Stimulated activated CD8-positive, alpha-beta memory T cell treated with anti-CD3 and anti-CD28 coated beads, Interleukin-7, amount 100 ng/mL, for 1 hour (primary cell): ENCODE measurements at places on chromosomes 16 and 17.

- DNase-seq: no peak
Observed at GRCh38 chr17:49393491-49394255, 21.0 kb downstream of the PHB1 start.

- DNase-seq: no peak
Observed at GRCh38 chr16:68676113-68676860, 31.2 kb downstream of the CDH3 start.

GRCh38 chr17:19376811-19377210, 1.5 kb upstream of the MAPK7 start:
- no peak for DNase-seq

DNA sequence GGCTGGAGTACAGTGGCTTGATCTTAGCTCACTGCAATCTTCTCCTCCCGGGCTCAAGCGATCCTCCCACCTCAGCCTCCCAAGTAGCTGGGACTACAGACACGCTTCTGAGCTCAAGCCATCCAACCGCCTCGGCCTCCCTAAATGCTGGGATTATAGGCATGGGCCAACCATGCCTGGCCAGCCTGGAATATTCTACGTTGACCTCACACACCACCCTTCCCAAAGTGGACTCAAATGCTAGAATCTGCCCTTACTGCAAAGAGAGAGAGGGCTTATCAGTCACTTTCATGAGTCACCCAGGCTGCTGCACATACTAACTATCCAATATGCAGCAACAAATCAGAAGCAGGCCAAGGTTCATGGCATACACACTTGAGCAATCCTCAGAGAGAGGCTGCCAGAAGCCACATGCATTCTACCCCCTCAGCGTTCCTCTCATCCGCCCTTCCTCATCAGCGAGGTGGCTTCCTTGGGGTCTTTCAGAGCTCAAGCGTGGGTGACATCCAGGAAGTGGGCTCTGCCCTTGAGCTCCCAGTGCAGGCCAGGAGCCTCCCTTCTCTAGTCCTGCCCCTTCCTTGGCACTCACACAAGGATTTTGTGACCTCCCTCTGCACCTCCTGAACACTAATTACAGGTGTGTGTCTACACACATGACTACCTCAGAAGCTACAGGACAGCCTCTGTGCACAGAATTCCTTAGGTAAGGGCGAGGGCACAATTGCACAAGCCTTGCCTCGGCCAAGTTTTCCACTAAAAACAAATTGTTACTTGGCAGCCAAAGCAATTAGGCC, 24.8 kb upstream of the SIAH1 start:
- DNase-seq: no peak

DNA sequence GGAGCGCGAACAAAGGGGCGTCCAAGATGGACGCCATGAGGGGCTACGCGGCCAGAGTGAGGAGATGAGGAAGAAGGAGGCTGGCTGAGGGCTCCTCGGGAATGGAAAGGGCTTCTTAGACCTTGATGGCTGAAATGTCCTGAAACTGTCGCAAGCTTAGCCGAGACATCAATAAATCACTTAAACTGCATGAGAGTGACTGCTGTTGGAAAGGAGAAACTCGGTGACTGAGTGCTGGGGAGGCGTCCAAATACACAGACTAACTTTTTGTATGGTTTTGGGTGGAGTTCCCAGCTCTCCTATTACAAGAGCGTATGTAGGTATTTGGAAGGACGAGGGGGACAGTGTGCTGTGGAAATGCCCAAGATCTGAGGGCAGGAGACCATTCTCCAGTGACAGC, 1.4 kb upstream of the GEMIN4 start:
- DNase-seq: no peak

DNA sequence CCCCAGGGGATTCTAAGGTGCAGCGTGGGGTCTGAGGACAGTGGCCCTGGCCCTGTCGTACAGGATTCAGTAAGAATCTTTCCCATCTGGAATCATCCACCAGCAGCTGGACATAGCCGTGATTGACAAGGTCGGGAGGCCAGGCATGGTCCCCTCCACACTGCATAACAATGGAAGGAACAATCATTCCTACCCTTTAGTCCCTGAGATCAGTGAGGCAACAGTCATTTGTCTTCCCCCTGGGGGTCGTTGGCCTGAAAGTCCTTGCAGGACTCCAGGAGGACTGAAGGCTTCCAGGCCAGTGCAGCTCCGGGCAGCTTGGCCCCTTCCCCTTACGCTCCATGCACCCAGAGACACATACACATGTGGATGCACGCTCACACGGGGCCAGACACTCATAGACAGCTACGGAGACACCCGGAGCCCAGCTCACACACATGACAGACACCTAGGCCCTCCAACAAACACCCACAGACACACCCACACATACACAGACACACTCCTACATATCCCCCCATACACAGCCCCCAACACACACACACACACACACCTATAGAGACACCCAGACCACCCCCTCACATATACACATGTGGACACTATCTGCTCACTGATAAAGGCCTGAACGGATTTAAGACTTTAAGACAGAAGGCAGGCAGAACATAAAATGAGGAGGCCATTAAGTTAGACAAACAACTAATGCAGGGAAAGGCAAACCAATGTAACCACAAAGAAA, 42.9 kb downstream of the LITAF start:
- DNase-seq: no peak

DNA sequence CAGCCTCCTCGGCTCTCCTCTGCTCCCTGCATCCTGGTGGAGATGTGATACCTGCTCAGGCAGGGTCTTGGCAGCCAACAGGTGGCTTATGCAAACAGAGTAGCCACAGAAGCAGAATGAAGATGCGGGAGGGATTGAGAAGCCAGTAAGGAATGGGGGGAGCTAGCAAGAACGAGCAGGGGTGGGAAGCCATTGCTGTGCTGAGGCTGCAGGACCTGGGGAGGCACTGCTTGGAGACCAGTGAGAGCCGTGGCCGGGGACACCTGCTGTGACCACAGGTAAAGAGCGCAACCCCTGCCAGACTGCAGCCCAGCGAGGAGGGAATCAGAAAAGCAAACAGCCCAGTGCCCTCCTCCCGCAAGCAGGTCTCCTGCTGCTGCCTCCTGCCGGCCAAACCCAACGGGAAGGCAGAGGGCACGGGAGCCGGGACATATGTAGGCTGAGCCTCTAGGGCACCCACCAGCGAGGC, 14.7 kb downstream of the AIPL1 start:
- no peak for DNase-seq

DNA sequence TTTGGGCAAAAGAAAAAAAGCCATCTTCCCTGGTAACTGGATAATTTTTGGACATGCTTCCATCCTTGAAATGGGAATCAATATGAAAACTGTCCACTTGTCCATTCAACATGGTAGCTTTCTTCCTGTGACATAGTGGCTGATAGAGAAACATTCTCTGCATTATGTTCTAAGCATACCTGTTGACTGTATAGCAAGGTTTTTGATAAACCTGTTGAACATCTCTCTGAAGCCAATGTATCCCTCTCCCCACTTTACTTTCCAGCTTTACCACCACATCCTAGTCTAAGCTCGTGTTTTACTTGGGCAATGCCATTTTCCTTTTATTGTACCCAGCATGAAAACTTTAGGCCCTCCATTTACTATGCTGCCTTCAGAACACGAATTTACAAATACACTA, 630.1 kb downstream of the TOX3 start:
- no peak for DNase-seq

- DNase-seq: no peak
Observed at GRCh38 chr17:17546399-17547185, 44.9 kb downstream of the PEMT start.

DNA sequence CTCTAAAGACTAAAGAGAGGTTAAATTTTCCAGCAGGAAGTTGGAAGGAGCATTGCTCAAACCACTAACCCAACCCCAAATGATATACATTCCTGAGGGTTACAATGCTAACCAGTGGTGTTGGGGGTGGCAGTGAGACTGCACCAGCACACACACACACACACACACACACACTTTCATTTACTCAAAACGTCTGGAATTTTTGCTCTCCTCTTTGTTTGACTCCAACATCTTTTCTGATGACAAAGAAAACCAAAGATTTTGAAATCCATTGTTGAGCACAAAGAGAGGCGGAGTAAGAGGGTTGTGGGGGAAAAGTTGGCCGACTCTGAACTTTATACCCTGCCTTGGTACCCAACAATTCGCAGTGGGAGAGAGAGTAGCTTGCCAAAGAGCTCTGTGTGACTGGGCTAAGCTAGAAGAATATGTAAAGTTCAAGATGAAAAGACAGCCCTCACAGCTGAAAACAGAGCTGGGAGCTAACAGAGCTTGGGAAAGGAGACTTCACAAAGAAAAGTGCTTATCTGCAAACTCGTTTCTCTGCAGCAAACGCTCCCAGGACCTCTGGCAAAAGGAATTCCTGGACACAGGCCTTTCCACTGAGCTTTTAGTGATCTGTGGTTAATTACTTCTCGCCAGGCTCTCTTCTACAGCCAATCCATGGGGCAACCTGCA, 426.0 kb upstream of the CDH11 start:
- no peak for DNase-seq

- DNase-seq: no peak
Observed at GRCh38 chr16:22810226-22810625, 3.7 kb upstream of the HS3ST2 start.

DNA sequence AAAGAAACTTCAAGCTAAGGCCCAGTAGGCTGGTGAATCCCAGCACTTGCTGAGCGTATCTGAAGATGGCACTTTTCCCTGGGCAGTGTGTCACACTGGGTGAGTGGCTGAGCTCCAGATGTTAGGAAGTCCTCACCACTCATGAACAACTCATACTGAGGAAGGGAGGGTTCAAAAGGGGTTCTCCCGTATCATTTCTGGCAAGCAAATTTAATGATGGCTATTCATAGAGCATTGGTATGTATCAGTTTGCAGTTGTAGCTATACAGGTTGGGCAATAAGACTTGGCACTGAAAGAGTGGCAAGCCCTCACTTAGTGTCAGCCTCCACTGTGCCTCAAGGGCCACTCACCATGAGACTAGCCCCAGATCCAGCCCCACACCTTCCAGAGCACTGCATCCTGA, 10.7 kb downstream of the GFOD2 start:
- no peak for DNase-seq

GRCh38 chr16:25092441-25092840, 19.1 kb upstream of the LCMT1 start:
- DNase-seq: no peak

GRCh38 chr16:47037396-47037745, 63.9 kb upstream of the DNAJA2 start:
- DNase-seq: no peak

DNA sequence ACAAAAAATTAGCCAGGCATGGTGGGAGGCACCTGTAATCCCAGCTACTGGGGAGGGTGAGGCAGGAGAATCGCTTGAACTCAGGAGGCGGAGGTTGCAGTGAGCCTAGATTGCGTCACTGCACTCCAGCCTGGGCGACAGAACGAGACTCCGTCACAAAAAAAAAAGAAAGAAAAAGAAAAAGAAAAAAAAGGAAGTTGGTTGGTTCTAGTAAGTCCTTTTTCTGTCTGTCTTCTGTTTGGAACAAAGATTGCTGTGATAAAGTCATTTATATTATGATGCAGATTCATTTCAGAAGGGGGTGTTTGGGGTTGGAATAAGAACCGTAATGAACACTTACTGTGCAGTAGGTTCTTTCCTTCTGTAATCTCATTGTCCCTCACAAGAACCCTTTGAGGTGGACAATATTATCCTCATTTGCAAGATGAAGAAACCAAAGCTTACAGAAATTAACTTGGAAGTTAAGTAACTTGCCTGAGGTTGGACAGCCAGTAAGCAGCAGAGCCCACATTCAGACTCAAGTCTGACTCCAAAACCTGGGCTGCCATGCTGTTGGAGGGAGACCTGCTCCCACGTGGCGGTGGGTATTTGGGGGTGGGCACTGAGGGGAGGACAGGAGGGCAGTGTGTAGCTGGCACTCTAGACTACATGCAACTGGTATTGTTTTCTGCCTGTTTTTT, 10.3 kb downstream of the MINK1 start:
- no peak for DNase-seq

- no peak for DNase-seq
Observed at GRCh38 chr16:84813141-84813934, 6.4 kb upstream of the CRISPLD2 start.

GRCh38 chr17:44760474-44761308, 1.9 kb downstream of the ADAM11 start:
- DNase-seq: no peak

DNA sequence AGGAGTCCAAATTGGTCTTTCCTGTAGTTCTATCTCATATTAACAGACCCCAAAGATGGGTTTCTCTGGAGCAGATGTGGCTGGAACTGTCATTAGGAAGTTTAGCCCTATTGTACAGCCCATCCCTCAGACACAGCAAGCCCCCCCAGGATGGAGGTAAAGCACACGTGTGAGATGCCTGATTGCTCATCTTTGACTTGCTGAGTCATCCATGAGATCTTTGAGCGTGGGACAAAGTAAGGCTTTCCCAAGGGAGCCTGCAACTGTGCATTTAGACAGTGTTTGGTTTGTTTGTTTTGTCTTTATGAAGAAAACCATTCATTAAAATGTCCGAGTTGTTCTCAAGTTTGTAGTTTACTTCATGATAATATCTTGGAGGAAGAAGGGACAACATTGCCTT, 145.3 kb upstream of the CDH13 start:
- no peak for DNase-seq

GRCh38 chr17:78903101-78903779, at the start of gene CEP295NL:
Gene CEP295NL, minus strand, starts transcription at chr17:78903201. Its CDS starts 1,373 bp downstream, at chr17:78901828.
- DNase-seq: no peak

DNA sequence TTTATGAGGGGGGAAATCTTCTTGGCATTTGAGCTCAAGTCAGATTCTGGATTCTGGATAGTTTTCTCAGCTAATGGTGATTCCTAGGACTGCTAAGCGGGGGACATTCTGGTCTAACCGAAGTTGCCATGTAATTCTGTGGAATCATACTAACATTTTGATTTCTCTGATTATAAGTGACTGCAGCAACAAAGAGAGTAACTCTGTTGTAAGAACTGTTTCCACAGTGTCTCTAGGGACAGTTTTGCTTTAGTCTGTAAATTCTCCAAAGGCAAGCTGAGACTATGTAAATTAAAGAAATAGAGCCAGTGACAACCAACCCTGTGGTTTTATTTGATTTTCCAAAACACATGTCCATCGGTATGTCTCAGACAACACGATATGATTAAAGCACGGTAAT, 286.2 kb downstream of the IRX3 start:
- no peak for DNase-seq

GRCh38 chr16:14672403-14672971, 21.6 kb downstream of the PLA2G10 start:
- no peak for DNase-seq

GRCh38 chr17:14152721-14153120, 83.4 kb downstream of the COX10 start:
- no peak for DNase-seq
